ENCODE measurements at places on chromosomes 7 and 10.

GRCh38 chr10:110356628-110357245 lies 52.0 kb upstream of the SMNDC1 start:
- DNase-seq: no peak

DNA sequence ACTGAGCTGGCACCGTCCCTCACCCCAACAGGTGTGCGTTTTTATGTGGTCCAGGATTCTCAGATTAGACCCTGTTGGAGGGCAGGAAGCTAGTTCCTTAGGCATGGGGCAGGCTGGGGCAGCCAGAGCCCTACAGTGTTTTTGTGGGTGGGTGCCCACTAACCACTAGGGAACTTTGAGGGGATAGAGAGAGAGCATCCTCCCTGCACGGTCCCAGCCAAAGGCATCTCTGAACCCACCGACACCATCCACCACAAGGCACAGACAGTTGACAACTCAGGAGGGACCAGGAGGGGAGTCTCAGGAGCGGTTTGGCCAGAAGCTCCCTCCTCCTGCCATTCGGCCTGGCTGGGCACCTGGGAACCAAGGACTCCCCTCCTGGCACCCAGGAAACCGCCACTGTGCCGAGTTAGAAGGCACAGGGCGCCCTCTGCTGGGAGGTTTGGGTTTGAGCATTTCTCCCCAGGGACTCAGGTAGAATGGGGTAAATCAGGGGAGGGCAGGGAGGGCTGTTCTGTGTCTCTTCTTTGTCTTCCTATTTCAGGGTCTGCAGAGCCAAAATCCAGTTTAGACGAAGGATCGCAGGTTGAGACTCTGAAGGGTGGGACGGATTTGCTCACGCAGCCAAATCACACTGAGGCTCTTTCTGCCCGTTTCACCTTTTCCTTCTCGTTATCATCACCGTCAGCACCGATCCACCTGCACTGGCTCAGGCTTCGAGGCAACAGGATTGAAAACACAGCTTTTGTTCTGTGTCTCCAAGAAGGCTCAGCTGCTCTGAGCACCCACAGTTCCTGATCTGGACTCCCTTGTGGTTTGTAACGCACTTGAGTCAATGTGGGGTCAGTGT lies 84.8 kb upstream of the COL13A1 start:
- no peak for DNase-seq

- DNase-seq: no peak
Measured at GRCh38 chr7:94258418-94259300, 136.0 kb upstream of the COL1A2 start.

- DNase-seq: no peak
Measured at GRCh38 chr7:41224063-41224763, 478.7 kb downstream of the INHBA start.

DNA sequence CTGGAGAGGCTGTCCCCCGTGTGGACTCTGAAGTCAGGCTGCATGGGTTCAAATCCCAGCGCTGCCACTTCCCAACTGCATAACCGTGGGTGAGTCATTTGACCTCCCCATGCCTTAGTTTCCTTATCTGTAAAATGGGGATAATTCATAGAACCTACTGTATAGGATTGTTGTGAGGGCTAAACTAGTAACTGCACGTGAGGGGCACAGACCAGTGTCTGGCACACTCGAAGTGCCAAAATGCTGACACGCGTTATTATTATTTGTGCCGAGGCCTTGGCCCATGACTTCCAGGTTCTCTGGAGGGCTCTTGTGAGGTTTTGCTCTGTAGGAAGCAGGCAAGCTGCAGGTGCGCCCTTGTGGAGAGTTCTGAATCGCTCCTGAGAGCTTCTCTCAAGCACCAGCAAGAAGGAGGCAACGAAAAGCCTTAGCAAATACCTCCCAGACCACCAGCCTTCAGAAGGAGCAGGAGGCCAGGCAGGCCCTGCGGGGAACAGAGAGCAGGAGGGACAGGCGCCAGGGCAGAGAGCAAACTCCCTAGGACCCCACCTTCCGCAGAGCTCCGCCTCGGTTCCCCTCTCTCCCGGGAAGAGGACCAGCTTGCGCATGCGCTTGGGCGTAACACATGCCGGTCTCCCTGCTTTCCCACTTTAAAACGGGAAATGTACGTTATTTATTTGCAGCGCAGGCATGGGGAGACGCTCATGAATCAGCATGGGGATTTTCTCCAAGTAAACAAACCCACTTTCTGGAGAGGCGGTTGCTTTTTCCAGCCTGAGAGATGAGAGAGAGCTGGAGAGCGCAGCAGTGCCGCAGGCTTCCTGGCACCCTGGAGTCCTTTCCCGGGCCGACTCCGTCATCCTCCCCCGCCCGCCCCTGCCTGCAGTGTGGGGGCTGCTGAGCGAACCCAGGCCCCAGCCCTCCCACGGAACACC lies 39.6 kb downstream of the SORCS3 start:
- no peak for DNase-seq

DNA sequence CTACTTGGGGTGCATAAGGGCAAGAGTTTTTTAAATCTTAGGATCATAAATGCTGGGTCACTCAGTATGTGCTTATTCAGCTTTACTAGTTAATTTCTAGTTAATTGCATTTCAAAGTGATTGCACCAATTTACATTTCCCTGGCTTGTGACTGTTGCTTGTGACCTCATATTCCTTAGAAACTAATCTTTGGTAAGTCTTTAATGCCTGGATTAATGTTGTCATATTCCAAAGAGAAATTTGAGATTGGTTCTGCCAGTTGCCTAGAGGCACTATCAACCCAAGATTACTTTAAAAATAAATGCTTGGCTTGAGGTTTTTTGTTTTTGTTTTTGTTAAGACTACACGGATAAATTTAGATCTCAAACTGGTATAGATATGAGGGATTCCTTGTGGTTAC lies 103.1 kb downstream of the ANK3 start:
- DNase-seq: no peak

DNA sequence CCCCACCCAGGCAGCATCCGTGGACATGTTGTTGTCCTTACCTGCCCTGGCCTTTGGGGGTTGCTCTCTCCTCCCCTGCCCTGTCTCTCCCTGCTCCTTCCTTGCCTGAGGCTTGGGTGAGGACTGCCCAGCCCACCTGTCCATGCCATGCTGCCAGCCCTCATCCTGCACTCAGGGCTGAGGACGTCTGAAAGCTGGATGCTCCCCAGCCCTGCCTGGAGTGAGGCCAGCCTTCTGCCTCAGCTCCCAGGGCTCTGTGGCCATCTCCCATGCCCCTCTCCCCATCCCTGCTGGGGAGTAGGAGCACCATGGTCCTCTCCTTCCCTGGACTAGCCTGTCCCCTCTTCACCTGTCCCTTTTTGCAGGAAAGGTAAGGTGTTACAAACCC lies 68.4 kb downstream of the RAMP3 start:
- no peak for DNase-seq

DNA sequence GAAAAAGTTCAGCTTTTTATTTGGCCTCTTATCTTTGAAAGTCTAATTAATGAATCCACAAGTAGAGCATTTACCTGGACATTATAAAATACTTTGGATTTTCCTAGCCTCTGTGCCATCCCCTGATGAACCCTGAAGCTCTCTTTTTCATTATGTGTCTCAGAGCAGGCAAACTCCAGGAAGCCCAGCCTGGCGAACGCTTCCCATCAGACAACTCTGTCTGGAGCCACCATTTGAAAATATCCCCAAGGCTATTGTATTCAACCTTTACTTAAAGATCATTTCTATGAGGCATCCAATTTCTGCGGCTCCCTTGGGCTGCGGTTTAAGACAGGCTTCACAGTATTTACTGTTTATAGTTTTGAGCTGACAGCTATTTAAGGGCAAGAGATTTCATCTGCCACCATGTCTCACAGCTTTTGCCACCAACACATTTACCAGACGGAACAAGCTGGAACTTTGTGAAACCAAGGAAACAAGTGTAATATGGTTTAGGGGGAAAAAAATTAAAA lies 257.2 kb upstream of the GLI3 start:
- no peak for DNase-seq

DNA sequence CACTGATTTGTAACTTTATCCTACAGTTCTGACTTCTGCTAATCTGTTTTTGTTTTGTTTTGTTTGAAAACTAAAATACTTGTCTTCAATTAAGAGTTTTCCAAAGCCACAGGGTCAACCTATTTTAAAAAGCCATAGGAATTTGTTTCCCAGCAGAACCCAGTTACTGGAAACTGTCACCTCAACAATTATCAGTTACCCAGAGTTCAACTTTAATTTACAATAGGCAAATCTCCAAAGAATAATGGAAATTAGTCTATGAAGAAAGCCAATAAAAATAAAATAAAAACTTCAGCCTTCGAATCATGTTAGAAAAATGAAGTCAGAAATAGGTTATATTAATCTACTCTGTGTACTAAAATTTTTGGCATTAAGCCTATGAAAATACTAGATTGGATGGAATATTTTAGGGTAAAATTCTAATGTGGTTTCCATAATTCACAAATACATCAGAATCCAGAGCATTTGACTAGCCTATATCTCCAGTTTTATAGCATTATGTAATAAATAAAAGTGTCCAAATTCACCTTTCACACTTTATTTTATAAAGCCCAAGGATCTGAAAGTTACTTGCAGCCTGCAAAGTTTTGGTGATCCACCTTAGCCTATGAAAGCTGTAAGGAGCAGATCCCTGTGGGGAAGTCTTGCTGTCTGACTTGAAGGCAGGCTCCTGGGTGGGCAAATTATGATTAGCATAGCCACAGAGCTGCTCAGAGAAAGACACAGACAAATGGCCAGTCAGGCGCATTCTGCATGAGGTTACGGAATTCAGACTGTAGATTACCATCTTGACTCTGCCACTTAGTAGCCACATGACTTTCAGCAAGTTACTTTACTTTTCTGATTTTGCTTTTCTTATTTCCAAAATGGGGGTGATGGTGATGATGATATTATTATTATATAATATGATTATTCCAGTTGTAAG lies 250.0 kb upstream of the HGF start:
- no peak for DNase-seq

- DNase-seq: no peak
Measured at GRCh38 chr7:153322991-153323390, 563.4 kb downstream of the ACTR3B start.

DNA sequence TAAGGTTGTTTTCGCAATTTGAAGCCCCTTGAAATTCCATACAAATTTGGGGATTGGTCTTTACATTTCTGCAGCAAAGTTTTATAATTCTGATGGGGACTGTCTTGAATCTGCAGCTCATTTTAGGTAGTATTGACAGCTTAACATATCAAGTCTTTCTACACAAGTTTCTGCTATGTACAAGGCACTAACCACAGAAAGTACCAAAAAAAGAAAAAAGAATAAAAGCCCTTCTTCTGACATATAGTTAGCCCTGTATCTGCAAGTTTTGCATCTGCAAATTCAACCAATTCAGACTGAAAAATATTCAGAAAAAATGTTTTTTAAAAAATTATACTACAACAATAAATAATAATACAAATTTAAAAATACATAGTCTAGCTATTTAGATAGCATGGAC lies 15.3 kb downstream of the POT1 start:
- DNase-seq: no peak

- DNase-seq: no peak
Measured at GRCh38 chr10:121481180-121481579, 117.1 kb downstream of the FGFR2 start.

DNA sequence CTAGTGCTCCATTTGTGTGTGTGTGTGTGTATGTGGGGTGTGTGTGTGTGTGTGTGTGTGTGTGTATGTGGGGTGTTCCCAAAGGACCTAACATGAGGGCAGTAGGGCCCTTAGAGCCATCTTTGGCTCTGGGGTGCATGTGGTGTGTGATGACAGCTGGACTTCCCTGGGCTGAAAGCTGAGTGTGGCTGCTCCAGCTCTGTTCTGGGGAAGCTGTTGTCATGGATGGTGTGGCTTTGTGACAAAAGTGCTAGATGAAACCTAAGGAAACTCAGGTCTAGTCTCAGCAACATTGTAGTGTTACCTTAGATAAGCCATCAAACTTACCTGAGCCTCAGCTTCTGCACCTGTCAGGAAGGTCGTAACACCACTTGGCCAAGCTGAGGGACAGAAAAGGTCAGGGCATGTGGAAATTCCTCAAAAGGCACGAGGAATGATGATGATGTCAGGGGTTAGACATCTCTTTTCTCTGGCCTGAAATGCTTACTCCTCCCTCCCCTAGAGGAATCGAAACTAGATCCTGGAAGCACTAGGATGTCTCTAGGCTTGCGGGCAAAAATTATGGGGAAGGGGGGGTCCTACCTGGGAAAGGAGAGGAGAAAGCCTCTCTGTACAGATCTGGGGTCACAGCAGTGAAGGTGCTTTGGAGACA lies 115.4 kb downstream of the RPS24 start:
- DNase-seq: no peak

DNA sequence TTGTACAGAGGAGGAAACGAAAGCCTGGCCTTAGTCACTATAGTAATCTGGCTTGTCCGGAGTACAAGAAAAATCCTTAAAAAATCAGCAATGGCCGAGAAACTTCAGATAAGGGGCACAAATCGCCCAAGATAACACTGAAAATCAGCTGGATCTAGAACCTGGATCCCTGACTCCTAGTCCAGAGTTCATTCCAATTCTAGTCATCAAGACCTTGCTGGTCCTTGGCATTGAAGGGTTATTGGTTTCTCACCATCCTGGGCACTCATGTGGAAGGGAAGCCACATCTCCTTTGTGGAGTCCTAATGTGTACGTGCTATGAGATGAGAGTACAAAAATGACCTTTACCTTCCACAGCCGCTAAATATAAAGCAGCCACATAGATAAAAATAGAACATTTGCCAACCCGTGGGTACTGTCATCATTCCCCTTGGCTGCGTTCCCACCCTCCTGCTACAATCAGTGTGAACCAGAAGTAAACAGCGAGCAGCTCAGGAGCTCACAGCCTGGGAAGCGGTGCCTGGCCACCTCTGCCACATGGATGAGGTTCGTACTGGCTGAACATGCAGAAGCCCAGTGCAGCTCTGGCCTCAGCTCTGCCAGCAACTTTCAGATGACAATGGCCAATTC lies 116.0 kb upstream of the PDLIM1 start:
- DNase-seq: no peak

GRCh38 chr7:127910670-127911069 lies 120.6 kb downstream of the LRRC4 start:
- no peak for DNase-seq

DNA sequence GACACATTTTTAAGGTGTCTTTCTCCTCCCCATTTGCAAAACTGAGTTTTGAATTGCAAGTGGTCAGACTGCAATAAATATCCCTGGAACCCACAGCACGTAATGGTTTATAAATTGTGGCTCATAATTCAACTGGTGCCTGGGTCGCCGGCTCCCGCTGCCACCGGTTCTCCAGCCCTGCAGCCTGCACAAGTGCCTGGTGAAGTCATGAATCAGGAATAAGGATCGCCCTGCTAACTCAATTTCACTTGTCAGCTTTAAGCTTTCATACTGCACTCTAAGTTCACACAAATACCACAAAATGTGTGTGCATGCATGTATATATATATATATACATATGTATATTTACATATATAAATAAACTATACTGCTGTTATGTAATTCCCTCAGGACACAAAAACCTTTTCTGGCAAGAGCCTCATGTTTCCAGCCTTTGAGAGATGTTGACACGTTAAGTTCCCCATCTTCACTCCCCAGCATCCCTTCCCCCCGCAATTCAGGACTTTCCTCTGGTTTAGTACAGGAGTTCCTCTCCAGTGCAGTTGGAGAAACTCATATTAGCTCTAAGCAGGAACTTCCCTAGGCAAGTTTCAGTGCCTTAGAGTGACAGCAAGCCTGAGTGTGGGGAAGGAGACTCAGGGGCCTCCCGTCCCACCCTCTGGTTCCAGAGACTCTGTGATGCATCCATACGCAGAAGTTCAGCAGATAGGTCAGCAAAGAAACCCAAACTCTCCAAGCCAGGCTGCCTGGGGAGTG lies 129.2 kb upstream of the UNC5B start:
- no peak for DNase-seq

GRCh38 chr7:146606628-146607027 lies 490.0 kb downstream of the CNTNAP2 start:
- no peak for DNase-seq

GRCh38 chr10:133114251-133114650 lies 26.5 kb downstream of the ADGRA1 start:
- no peak for DNase-seq

- no peak for DNase-seq
Measured at GRCh38 chr7:113444261-113444660, 325.9 kb upstream of the SMIM30 start.
